Kidney tubule cell (primary cell): ENCODE measurements at places on chromosomes 5 and 9.

- DNase-seq, result no peak
Observed at GRCh38 chr5:17087035-17087434, 130.4 kb upstream of the BASP1 start.

DNA sequence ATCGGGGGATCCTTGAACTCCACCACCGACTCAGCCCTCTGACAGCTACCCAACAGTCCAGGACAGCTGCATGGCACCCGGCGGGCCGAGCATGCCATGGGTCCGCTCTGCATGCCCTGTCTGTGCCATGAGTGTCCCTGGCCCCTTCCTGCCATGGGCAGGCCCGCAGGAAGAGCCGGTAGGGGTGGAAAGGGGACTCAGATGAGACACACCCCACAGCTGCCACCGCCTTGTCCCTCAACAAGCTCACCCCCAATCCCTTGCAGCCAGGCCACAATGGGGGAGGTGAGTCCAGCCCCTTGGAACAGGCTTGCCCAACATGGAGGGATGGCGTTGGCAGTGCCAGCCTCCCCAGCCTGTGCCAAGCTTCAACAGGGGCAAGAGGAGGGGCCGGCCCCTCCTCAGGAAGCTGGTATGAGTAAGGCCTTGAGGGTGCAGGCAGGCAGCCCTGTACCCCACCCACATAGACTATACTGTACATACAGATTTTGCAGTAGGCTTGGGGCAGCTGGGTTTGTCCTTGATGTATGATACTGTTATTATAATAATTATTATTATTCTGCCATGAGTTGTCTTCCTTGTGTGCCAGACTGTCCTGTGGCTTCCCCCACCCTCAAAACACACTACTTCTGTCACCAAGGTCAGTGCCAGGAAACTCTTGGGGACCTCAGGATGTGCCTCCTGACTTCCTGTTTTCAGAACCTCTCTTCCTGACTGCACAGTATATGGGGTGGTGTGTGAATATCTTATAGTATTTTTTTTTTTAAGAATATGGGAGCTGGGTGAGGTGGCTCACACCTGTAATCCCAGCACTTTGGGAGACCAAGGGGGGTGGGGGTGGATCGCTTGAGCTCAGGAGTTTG lies 12.0 kb upstream of the SLC34A1 start:
- DNase-seq, result no peak

DNA sequence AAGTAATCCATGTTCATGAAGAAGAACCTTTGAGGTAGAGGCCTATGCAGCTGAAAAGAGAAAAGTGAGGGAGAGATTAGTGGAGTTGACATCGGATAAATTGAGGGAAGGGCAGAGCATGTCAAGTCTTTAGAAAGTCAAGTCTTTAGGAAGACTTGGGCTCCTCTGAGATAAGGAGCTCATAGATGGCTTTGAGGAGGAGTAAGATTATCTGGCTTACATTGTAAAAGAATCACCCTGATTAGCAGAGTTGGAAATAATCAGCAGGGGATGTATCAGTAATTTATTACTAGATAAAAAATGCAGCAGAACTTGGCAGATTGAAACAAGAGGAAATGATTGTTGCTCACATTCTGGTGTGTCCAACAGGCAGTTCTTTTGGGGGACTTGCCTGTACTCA lies 727.2 kb upstream of the WWC1 start:
- DNase-seq, result no peak

DNA sequence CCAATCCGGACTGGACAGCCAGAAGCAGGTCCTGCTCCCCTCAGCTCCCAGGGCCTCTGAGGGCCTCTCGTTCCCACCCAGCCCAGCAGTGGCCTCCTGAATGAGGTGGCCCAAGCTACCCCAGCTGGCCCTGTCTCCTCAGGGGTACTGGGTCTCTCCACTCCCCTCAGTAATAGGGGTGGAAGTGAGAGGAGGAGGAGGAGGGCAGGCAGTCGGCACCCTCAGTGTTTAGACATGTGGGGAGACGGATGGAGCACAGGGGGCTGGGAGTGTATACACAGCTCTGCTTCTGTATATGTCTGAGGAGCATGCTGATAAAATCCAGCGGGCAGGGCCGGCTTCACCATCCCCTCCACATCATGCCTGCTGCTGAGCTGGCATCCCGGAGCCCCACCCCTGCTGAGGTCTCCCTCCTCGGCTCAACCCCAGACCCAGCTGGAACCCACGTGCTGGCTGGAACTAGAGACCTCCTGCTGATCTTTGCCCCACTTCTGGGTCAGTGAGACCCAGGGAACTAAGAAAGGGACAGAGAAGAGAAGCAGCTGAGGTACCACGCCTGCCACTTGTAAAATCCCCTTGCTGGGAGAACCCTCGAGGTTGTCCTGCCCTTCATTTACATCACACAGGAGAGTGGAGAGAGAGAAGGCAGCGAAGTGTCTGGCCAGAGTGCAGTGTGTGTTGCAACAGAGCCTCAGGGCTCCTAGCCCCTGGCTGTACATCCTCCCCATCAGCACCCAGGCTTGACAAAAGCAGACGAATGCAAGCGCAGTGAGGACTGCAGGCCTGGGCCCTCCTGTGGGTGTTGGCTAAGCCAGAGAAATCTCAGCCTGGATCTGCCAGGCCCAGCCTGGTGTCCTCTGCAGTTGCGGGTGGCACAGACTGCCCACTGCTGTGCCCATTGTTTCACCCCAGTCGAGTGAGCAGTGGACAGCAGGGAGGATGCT lies 77.5 kb downstream of the PSD2 start:
- DNase-seq, result no peak

- no peak for DNase-seq
Observed at GRCh38 chr5:15787681-15788080, 287.7 kb downstream of the FBXL7 start.
